ENCODE measurements at places on chromosomes 5 and 9.

GRCh38 chr9:109560470-109561132 lies 62.5 kb upstream of the PTPN3 start:
- DNase-seq, result no peak

DNA sequence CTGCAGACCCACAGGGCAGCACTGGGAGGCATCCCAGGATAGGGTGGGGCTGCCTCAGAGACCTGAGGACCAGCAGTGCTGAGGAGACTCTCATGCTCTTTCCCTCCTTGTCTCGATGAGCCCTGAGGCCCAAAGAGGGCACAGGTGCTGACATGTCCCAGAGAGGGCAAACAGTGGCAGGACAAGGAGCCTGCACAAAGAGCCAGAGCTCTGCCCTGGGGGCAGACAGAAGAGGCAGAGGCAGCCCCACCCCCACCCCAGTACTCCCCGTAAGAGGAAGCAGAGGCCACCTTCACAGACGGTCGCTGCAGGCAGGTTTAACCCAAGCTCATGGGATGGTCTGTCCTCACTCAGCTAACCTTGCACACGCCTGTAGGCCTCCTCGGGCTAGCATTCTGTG lies 29.4 kb upstream of the TTLL11 start:
- DNase-seq, result no peak

DNA sequence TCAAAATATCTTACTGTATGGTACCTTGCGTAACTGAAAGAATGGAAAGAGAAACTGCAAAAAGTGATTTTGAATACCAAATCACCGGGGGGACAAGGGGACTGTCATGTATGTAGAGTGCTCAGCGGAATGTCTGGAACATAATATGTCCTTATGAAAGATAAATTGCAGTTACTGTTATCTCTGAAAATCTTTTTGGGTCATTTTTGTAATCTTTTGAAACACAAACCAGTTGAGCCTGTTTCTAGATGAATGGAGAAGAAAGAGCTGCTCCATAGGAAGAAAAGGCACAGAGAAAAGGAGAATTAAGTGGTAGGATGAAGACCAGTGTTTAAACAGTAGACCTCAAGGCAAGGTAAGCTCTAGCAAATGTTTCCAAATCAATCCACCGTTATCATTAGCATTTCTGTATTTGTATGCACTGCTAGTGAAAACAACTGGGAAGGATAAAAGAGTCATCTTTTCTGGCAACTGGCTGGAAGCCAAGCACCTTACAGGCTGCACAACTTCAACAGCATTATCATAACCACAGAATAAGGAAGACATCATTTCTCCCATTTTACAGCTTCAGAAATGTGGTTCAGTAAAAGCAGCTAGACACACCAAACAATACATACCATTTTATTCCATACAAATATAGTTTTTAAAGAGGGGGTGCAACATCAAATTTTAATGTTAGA lies 158.5 kb downstream of the TRPM3 start:
- no peak for DNase-seq

GRCh38 chr9:105251133-105251532 lies 6.7 kb downstream of the SLC44A1 start:
- no peak for DNase-seq

GRCh38 chr9:37937366-37937765 lies 33.4 kb upstream of the SLC25A51 start:
- DNase-seq, result no peak

DNA sequence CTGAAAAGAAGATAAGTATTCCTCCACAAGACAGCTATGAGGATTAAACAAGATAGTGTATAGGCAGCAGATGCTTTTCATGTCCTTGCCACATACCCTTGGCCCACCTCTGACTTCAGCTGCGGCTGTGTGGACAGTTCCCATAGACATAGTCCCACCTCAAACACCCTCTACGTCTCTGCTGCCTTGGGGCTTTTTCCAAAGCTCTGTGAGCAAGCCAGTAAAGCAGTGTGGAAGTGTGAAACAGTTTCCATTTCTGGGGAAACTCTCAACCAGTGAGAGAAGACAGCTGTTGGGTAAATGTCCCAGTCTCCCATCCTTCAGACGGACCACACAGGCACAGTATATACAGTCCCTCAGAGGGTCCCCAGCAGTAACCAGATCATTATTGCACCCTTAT lies 125.5 kb downstream of the CDK5RAP2 start:
- no peak for DNase-seq

DNA sequence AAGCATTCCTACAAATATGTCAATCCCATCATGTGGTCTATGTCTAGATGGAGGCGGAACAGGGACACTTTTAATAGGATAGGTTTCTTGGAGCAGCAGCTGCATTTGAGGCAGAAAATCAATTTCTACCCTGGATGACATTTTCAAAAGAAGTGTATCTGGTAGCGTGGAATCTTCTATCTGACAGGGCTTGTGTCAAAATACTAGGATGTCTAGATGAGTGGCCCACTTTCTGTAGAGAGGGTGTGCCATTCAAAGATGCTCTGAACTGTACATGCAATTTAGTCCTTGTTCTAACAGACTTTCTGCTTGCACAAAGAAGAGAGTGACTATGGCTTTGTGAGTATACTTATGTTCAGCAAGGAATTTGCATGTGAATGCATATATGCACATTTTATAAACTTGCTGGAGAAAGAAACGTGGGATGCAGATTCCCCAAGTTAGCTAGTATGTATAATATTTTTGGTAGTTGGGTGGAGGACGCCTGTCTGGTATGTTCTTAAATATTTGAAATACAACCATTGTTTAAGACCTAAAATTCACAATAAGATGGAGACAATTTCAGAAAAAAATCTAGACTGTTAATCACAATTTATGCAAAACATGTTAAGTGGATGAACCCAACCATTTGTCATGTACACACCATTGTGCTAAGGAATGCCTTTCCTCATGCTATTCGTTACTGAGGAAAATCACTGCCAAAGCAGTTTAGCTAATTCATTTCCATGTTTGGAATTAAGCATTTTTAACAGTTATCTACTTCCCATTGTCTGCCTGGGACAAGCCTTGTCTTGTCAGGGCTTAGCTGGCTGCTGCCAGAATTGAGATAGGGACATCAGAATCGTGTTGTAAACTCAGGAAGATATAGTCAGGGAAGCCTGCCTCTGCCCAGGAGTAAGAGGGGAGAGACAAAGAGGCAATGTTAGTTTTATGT lies 129.1 kb upstream of the MEF2C start:
- no peak for DNase-seq

DNA sequence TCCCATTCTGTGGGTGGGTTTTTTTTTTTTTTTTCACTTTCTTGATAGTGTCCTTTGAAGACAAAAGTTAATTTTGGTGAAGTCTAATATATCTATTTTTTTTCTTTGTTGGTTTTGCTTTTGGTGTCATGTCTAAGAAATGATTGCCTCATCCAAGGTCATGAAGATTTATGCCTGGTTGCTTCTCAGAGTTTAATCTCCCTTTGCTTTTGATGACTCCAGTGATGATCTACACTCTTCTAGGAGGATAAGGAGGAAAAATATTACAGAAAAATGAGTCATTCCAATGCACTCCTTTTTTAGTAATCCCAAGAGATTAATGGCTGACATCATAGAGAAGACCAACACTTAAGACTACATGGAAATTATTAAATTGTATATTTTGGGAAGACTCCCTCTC lies 79.7 kb upstream of the ICE1 start:
- DNase-seq, result no peak

DNA sequence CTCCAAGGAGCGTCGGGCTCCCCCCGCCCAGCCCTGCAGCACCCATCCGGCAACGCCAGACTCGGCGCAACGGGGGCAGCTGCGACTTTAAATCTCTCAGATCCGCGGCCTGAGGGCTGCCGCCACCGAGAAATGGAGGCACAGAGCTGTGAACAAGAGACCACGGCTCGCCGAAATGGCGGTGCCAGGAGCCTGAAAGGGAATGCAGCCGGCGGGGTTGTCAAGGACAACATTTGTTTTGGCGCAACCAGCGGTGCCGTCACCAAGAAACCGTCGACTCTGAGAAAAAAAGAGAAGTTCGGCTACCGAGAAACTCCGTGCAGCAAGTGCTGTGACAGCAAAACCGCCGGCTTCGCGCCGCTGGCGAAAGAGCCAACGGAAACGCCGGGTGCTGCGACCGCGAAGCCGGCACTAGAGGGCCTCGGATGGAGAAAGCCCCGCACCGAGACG lies 2.1 kb upstream of the ANXA2R start:
- peak; percentile 51 for DNase-seq

DNA sequence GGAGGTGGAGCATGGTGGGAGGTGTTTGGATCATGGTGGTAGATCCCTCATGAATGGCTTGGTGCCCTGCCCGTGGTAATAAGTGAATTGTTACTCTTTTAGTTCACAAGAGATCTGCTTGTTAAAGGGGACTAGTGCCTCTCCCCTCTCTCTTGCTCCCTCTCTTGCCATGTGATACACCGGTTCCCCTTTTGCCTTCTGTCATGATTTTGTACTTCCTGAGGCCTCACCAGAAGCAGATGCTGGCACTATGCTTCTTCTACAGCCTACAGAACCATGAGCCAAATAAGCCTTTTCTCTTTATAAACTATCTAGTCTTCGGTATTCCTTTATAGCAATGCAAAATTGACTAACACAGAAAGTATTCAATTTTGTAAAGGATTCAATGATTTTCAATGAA lies 817.1 kb downstream of the TLR4 start:
- no peak for DNase-seq

GRCh38 chr5:167269146-167269545 lies 1022.3 kb upstream of the WWC1 start:
- DNase-seq, result no peak

DNA sequence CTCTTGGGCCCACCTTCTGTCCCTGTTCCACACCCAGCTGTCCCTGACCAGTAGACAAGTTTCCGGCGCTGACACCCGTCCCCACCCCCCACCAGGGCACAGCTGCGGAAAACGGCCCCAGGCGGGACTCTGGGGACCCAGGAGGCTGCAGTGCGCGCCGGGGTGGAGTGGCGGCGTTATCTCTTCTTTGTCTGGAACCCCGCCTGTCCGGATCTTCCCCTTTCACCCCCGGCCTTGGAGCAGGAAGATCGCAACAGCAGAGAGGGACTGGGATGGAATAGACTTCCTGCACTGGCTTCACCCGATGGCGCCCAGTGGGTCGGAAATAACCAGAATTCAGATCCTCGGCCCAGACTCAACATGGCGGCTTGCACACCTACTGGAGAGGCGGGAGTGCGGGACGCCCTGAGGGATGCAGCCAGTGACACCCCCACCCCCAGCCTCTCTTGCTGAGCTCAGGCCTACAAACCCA lies 4.7 kb downstream of the PAX5 start:
- DNase-seq, result no peak

- no peak for DNase-seq
Measured at GRCh38 chr9:124474151-124474550, 23.9 kb downstream of the ADGRD2 start.

DNA sequence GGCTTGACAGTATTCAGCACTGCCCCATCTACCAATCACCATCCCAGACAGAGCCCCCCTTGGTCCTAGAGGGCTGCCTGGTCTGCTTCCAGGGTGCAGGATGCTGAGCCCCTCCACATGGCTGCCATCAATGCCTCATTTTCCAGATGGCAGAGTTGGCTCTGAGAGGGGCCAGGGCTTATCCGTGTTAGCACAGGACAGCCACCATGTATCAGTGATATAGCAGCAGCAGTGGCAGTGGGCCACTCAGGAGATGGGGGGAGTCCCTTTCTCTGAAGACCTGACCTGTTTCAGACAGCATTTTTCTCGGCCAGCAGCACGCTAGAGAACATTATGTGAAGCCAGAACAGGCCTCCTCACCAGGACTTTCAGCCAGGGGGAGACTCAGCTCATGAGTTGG lies 1.6 kb upstream of the SMIM32 start:
- DNase-seq, result no peak

GRCh38 chr5:150022158-150022531 lies 21.6 kb downstream of the HMGXB3 start:
- DNase-seq, result no peak

GRCh38 chr5:171601266-171601881 lies 181.9 kb downstream of the FGF18 start:
- DNase-seq, result no peak

GRCh38 chr5:170495825-170496661 lies 7.8 kb upstream of the KCNIP1 start:
- no peak for DNase-seq

- no peak for DNase-seq
Measured at GRCh38 chr9:113929634-113930389, 53.7 kb downstream of the ZNF618 start.

- DNase-seq, result no peak
Measured at GRCh38 chr5:88847420-88847819, 35.6 kb downstream of the MEF2C start.

- no peak for DNase-seq
Measured at GRCh38 chr9:33331377-33331891, 41.1 kb downstream of the NFX1 start.

- no peak for DNase-seq
Measured at GRCh38 chr5:176362233-176362490, 598 bp upstream of the KIAA1191 start.

DNA sequence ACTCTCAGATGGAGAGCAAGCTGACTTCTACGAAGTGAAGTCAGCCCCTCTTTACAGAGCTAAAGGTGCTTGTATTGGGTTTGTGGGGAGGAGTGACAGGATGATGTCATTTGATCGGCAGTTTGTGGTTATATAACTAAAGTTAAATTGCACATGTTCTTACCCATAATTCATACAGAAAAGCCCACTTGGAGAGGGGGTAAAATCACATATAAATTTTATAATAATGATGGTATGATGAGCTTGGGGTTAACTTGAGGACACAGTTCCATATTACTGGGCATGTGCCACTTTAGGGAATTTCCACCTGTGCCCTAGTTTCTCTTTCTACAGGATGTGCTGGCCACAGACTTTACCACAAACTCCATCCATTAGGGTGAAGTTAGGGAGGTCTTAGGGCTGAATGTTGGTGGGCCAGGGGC lies 1178.6 kb upstream of the CDH9 start:
- DNase-seq, result no peak

- no peak for DNase-seq
Measured at GRCh38 chr5:156391139-156391538, 64.2 kb downstream of the SGCD start.

- DNase-seq, result no peak
Measured at GRCh38 chr5:17918373-17919104, 284.3 kb downstream of the TAF11L14 start.

DNA sequence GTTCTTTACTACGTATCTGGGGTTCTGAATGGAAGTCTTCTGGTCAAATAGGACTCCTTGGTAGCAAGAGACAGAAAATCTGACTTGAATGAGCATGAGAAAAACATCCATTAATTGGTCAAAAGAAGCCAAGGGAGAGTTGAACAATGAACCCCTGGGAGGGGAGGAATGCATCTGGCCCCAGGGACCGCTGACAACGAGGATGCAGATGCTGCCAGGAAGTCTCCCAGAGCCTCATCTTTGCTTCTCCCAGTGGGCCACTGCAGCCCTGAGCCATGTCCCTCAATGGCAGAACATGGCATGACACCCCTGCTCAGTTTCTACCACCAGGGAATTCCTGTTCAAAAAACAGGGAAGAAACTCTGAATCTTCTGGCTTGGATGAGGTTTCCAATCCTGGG lies 50.5 kb upstream of the ICE1 start:
- DNase-seq, result no peak

- DNase-seq, result no peak
Measured at GRCh38 chr5:66415208-66415607, 181.0 kb upstream of the MAST4 start.

Measured in NCI-H1436 (cell line).